Esophagus muscularis mucosa (tissue), 4 donors: ENCODE measurements at places on chromosomes 12 and 14. TPM values are rescaled to one million over a fixed set of nuclear protein-coding genes. Genes with fewer than 3 reads are reported as not detected.

Gene DNAJC22
- total RNA-seq = 0.26 TPM

- no peak overlapping the region for H3K27ac ChIP-seq
- no peak overlapping the region for H3K4me3 ChIP-seq
- no peaks in the 10 kb centered on the region for H3K4me1 ChIP-seq
- peak; percentile 83 for DNase-seq
- peaks cover 4% of the 10 kb centered on the region for H3K27me3 ChIP-seq
Observed at GRCh38 chr14:101635749-101636560, 74.7 kb downstream of the DIO3 start.

Gene AMHR2
- total RNA-seq = not detected

Gene OLR1
- total RNA-seq = not detected

Gene PTGES3
- 118 TPM for total RNA-seq

DNA sequence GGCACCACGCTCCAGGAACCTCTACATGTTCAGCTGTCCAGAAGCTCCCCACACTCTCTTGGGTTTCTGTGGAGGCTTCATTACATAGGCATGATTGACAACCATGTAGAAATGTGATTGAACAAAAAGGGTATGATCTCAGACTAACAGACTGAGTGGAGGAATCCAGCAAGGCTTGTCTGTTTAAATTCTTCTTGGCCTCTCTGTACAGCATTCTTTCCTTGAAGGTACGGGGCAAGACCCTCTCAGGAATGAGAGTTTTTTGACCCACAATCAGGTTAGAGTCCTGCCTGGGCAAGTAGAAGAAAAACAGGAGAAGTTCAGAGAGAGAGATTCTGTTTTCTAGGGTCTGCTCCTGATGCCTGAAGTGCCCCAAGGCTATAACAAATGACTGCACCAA is 40.9 kb downstream of the SRGAP1 start:
- DNase-seq = no peak
- no peak overlapping the region for H3K27ac ChIP-seq
- no peaks in the 10 kb centered on the region for H3K4me1 ChIP-seq

GRCh38 chr12:105836242-105836622 is 302.5 kb downstream of the NUAK1 start:
- no peaks in the 10 kb centered on the region for H3K4me1 ChIP-seq
- H3K36me3 ChIP-seq = no peaks in the 10 kb centered on the region
- no peak for DNase-seq
- H3K4me3 ChIP-seq = no peak overlapping the region
- H3K27me3 ChIP-seq = no peaks in the 10 kb centered on the region
- H3K27ac ChIP-seq = no peak overlapping the region

GRCh38 chr12:105921872-105922669 is 216.7 kb downstream of the NUAK1 start:
- H3K27me3 ChIP-seq = no peaks in the 10 kb centered on the region
- no peak for DNase-seq
- no peaks in the 10 kb centered on the region for H3K4me1 ChIP-seq
- H3K27ac ChIP-seq = no peak overlapping the region
- H3K4me3 ChIP-seq = no peak overlapping the region
- no peaks in the 10 kb centered on the region for H3K36me3 ChIP-seq

GRCh38 chr12:15435597-15435996 is 113.3 kb downstream of the PTPRO start:
- DNase-seq = no peak
- no peaks in the 10 kb centered on the region for H3K4me1 ChIP-seq
- H3K36me3 ChIP-seq = no peaks in the 10 kb centered on the region
- H3K27me3 ChIP-seq = no peaks in the 10 kb centered on the region
- no peak overlapping the region for H3K27ac ChIP-seq
- H3K4me3 ChIP-seq = no peak overlapping the region

- peaks cover 87% of the 10 kb centered on the region for H3K4me1 ChIP-seq
- no peak overlapping the region for H3K4me3 ChIP-seq
- peak overlapping the region; percentile 86 for H3K27ac ChIP-seq
- no peak for DNase-seq
- H3K27me3 ChIP-seq = no peaks in the 10 kb centered on the region
- no peaks in the 10 kb centered on the region for H3K36me3 ChIP-seq
Observed at GRCh38 chr12:54372113-54372806, 8.0 kb upstream of the GPR84 start.

Gene THTPA
- 20.0 TPM for total RNA-seq

DNA sequence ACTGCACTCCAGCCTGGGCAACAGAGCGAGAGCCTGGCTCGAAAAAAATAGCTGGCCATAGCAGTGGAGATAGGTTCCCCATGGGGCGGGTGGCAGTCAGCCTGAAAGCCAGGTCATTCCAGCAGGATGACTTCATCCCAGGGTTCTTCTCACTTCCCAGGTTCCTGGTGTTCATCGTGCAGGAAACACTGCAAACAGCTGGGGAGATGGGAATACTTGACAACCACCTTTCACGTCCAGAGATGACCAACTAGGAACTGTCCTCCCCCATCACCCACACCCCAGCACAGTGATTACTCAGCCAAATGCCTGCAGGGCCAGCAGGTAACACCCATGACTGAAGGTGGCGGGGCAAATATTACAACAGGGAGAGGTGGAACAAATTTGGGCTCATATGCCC is 1.7 kb downstream of the VSIG10 start:
- no peak overlapping the region for H3K27ac ChIP-seq
- H3K4me3 ChIP-seq = no peak overlapping the region
- DNase-seq = no peak
- no peaks in the 10 kb centered on the region for H3K27me3 ChIP-seq
- no peaks in the 10 kb centered on the region for H3K36me3 ChIP-seq

Gene ASCL1
- not detected for total RNA-seq

- no peak for DNase-seq
- H3K27ac ChIP-seq = no peak overlapping the region
- H3K4me1 ChIP-seq = no peaks in the 10 kb centered on the region
Observed at GRCh38 chr14:75205591-75205990, 29.2 kb upstream of the TMED10 start.

Gene AQP2
- total RNA-seq = not detected

- no peak for DNase-seq
- H3K27me3 ChIP-seq = no peaks in the 10 kb centered on the region
- no peaks in the 10 kb centered on the region for H3K36me3 ChIP-seq
- no peak overlapping the region for H3K4me3 ChIP-seq
- H3K27ac ChIP-seq = no peak overlapping the region
Observed at GRCh38 chr14:24361326-24361725, 6.7 kb upstream of the NFATC4 start.

GRCh38 chr14:93788293-93788542 is at the start of gene PRIMA1:
Gene PRIMA1 (minus strand): TSS chr14:93788485. CDS start chr14:93787718, 767 bp downstream.
- peaks cover 11% of the 10 kb centered on the region for H3K4me1 ChIP-seq
- DNase-seq = no peak
- peaks cover 13% of the 10 kb centered on the region for H3K27me3 ChIP-seq
- peak within 1 kb of the TSS; percentile 84 for H3K4me3 ChIP-seq
- peak within 1 kb of the TSS; percentile 93 for H3K27ac ChIP-seq

DNA sequence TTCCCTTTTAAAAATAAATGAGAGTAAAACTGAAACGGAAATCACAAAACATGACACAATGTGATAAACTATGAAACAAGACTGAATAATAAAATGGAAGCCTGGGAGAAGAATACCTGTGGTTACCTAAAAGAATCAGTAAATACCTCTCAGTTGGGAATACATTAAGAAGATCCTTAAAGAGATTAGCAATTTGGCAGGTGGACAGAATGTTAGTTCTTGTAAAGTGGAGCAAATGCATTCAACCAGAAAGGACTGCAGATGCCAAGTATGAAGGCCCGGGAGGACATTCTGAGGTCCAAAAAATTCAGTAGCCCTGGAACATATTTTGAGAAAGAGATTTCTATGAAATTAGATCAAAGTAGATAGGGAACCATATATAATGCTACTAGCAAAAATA is 861.3 kb upstream of the SEL1L start:
- no peaks in the 10 kb centered on the region for H3K4me1 ChIP-seq
- H3K27ac ChIP-seq = no peak overlapping the region
- H3K4me3 ChIP-seq = no peak overlapping the region
- no peak for DNase-seq
- no peaks in the 10 kb centered on the region for H3K27me3 ChIP-seq
- no peaks in the 10 kb centered on the region for H3K36me3 ChIP-seq
